ENCODE measurements at places on chromosomes 6 and 20.

DNA sequence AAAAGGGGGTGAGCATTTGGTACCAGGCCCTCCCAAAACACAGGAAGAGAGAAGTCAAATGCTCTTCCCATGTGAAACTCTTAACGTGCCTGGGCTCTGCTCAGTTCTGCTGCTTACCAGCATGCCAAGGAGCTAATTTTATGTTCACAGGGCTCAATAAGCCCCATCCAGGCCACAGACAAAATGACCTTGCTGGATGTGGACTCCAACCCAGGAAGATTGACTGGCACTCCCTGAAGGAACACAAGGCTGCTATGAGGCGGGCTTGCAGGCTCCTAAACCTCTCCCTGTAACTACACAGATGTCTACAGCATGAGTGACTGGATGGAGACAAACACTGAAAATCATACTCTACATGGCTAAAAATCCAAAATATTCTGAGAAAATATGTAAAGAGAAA is 50.6 kb downstream of the CHD6 start:
- ATAC-seq: no peak

- no peak for ATAC-seq
Observed at GRCh38 chr20:33411242-33411641, 9.9 kb upstream of the CDK5RAP1 start.

DNA sequence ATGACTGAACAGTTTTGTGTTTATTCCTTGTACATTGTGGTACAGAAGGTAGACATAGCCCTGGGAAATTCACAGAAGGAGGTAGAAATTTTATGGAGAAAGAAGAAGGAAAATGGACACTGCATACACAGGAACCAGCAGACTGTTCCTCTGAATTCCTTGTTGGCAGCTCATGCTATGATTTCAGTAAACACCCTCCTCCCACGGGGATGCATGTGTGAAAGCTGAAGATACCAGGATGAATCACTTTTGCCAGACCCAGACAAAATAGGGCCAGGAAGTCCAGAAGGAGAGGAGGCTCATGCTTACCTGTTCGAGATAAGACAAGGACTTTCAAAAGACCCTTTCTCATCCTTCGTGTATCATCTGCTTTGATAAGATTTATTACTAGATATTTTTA is 110.3 kb upstream of the GGTLC1 start:
- no peak for ATAC-seq

DNA sequence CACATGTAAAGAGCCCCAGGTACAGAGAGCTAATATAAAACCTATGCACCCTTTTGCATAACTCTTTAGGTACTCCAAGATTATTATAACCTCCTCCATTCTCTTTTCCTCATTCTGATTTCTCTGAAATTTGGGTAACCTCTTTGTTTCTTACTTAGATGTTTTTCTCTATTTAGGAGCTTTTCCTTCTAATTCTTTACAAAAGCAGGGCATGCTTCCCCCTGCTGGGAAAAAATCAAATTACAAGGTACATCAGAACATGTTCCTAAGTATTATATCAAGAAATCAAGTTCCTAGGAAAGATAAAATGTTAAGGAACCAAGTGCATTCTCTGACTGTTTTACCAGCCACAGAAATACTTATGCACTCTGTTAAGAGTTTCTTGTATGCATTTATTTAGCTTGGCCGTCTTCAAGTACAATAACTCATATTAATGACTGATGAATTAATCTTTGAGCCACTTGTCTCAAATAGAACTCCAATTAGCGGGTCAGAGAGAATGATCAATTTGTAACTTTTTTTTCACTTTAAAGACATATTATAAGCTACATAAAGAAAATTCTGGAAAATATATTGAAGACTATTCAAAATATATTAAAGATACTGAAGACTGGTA is 2.1 kb downstream of the KHDRBS2 start:
- no peak for ATAC-seq

DNA sequence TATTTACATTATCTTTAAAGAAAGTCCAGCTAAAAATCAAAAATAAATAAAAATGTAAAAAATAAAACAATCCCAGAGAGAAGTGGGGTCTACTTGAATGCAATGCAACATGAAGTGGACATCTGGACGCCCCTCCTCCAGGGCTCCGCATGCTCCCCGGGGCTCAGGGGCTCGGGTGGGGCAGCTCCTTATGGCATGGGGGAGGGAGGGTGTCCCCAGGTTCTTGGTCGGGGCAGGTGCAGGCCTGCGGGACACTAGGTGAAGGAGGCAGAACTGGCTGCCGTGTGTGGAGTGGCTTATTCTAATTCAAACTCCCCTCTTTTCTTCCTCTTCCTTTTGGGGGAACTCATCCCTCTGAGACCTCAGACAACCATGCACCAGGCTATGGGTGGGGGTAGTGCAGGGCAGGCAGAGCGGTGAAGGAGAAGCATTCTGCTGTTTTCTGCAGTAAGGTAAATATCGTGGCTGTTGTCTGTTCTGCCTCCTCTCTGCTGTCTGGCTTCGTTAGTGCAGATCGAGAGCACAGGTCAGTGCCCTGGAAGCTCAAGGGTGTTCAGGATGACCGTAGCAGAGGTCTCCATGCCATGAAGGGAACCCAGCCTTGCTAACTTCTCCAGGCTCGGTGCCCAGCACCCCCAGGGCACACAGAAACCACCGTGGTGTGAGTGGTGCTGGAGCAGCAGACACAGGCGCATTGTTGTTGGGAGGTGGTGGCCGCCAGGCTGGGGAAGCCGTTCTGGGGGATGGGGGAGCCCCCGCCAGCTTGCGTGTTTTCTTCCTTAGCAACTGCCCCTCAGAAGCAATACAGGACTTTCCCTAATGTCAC is 82.6 kb downstream of the TTLL2 start:
- ATAC-seq: no peak

DNA sequence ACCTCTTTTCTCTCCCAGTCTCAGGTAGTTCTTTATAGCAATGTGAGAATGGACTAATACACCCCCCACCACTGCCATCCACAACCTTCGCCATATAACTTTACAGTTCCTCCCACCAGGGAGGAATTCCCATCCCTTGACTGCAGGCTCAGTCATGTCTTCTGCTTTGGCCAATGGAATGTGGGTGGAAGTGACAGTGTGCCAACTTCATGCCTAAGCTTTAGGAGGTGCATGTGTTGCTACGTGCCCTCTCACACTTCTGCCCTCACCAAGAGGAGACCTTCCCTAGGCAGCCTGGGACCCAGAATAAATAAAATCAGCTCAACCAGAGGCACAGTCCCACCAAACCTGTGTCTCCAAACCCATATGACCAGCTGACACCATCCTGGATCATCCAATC is 33.0 kb upstream of the LRRN4 start:
- no peak for ATAC-seq

GRCh38 chr6:10078581-10078980 is 336.3 kb downstream of the TFAP2A start:
- ATAC-seq: no peak

GRCh38 chr6:91464201-91464600 is 877.3 kb upstream of the MAP3K7 start:
- no peak for ATAC-seq

DNA sequence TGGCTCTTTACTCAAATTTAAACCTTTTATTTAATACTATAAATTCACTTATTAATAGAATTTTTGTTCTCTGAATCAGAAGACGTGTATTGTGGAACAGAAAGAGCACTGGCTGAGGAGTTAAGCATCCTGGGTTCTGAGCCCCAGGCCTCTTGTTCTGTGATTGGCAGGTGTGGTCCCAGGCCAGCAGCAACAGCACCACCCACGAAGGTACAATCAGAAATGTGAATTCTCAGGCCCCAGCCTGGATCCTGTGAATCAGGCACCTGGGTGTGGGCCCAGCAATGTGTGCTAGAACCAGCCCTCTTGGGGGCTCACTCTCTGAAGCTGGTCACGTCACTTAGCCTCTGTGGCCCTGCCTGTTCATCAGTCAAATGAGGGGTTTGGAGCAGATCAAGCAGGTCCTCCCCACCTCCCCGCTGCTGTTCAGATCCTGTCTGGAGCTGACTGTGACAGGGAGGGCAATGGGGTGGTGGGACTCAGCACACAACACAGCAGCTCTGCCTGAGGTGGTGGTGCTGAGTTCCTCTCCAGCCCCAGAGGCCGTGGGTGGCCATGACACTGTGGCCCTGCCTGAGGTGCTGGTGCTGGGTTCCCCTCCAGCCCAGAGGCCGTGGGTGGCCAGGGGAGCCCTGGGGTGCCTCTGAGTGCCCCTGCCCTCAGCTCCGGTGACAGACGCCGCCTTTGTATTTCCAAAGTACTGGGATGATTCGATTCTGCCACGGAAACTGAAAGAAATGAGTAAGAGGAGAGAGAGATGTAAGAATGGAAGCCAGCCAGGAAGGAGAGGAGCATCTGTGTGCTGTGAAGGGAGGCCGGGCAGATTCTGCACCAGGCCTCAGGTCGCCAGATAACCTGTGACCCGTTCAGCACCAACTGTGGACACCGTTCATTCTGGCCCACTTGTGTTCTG is 41.6 kb upstream of the FRMD1 start:
- ATAC-seq: no peak

- no peak for ATAC-seq
Observed at GRCh38 chr20:17645546-17646208, 36.4 kb downstream of the RRBP1 start.

DNA sequence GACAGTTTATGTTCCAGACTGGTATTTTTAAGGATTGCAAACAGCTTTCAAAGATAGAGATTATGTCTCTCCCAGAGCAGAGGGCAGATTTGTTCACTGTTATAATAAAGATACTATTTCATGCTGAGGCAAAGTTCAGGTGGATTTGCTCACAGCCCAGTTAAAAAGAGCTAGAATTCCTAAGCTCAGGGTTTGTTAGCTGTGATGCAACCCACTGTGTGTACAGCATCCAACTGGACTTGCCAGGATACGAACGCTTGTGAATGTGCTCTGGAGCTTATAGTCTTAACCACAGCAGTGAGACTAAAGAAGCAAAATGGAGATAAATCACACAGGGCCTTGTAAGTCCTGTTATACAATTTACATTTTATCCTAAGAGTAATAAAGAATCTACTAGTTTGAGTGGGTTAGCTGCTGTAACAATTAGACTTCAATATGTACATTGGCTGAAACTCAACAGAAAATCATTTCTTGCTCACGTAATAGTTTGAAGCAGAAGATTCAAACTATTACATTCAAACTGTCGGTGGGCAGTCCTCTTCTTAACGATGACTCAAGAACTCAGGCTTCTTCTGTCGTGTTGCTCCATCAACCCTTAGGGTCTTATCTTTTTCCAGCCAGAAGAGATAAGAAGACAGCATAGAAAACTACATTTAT is 204.0 kb upstream of the PLN start:
- no peak for ATAC-seq

GRCh38 chr6:105601541-105602236 is 198.8 kb upstream of the PREP start:
- peak; percentile 89 for ATAC-seq

DNA sequence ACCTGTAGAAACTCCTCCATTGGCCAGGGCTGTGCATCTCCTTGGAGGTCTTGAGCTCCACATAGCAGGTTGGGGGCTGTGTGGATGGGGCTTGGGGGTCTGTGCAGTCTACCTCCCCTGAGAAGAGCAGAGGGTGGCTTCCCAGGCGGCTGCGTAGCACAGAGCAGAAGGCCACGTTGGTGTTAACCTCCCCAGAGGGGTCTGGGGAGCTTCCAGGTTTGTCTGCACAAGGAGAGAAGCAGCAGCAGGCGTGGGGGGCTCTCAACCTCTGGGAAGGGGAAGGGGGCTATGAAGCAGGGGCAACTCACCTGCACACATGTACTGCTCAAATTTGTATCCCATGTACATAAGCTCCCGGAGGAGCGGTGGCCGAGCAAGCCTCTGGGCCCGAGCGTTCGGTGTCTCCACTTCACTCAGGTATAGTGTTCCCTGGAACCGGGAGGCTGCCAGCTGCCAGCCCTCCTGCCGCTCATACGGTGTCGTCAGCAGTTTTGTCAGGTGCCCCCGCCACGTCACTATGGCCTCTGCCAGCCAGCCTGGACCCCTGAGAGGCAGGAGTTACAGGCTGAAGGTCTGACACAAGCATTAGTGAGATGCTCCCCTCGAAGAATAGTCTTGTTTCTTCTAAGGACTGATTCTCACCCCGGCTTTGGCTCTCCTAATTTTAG is 1.2 kb downstream of the DXO start:
- ATAC-seq: no peak

- ATAC-seq: no peak
Observed at GRCh38 chr6:44309631-44310030, 3.5 kb downstream of the AARS2 start.

DNA sequence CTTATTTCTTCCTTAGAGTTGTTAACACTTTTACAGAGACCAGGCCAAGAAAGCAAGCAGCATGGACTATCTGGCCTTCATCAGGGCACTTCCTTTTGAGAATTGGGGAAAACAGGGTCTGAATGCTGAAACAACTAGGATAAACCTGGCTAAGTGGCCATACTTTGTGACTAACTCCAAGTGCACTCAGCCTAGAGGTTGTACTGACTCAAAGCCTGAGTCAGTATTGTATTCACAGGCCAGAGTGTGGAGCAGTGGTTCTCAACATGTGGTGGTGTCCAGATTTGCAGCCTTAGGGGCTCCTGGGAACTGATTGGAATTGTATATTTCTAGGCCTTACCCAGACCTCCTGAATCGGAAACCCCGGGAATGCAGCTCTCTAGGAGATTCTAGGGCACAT is 20.1 kb downstream of the SEC23B start:
- no peak for ATAC-seq

DNA sequence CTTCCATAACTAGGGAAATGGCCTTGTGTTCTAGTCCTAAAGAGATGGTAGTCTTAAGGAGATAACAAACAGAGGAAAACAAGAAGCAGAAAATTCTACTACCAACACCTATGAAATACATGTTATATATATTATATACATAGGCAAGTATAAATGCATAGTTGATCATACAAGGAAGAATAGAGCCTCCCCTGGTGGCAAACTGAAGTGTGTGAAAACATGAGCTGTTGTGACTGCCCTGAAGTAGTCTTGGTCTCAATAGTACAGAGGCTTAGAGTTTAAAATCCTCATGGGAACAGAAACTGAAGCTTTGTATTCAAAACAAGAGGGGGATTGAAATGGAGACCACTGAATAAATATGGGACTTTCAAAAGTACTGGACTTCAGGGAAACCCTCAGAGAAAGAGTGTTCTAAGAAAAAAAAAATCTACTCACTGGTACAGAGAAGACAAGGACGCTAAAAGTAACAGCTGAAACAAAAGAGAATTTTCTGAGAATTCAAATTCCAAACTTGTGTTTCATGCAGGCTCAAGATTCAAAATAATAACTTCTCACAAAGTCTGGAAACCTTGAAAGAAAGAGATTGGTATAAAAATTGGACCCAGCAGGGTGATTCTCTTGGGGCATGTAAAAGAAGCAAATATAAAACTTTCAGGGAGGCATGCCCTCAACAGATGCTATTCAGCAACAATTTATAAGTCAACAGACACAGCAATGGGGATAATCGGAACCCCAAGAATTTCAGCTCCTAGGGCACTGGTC is 59.7 kb upstream of the SAMD3 start:
- ATAC-seq: no peak

GRCh38 chr20:46992640-46993035 is 98.0 kb downstream of the EYA2 start:
- no peak for ATAC-seq

All from stimulated activated memory B cell treated with anti-CD40 and anti-IgM and Interleukin-4, amounts not matched to agents 10 μg/mL and 1 μg/mL and 100 μg/mL, for 72 hours (primary cell).